ENCODE measurements at places on chromosomes 6 and 20. TPM values are rescaled to one million over a fixed set of nuclear protein-coding genes. Genes with fewer than 3 reads are reported as not detected.
A peak's percentile ranks its signal among the peaks of the same experiment; 100 is the strongest.

INSM1 gene
- total RNA-seq = 0.59 TPM

HLA-DQB2 gene
- not detected for total RNA-seq

DNA sequence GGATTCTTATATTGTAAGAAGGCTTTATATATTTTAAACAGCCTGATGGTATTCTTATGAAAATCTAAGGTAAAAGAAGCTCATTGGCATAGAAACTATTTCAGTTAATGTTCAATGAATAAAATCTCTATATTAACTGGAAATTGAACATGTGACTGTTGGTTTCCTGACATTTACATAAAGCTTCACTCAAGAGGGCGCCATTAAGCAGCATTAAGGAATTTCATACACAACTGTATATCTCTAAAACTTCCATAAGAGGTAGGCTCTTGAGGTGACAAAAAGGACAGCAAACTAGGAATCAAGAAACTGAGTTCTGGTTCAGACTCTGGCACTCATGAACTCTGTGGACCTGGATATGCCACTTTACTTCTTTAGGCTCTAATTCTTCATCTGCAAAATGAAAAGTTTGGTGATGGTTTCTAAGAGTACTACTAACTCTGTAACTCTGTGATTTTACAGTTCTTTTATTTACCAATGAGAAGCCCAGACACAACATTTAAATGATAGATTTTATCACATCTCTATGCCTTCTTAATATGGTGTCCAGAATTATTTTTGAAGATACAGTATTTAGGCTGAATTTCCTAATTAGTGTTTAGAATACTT is 147.5 kb downstream of the FLRT3 start:
- DNase-seq = no peak

- DNase-seq = peak; percentile 95
Observed at GRCh38 chr6:31652925-31653724, 664 bp upstream of the BAG6 start.

DNA sequence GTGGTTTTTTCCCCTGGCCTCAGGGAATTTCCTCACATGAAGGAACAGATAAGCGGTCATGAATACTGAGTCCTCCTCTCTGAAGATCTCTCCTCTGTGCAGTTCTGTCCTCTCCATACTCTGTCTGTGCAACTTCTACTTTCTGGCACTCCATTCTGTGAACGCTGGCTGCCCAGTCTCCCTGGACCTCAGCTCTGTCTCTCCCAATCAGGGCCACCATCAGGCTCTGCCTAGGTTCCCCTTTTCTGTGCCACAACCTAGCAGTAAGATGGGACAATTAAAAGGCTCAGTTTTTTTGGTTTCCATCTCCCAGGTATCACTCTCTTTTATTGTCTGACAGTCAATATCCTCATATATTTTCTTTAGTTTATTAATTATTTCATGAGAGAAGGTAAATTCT is 4.8 kb upstream of the ADGB start:
- no peak for DNase-seq

DNA sequence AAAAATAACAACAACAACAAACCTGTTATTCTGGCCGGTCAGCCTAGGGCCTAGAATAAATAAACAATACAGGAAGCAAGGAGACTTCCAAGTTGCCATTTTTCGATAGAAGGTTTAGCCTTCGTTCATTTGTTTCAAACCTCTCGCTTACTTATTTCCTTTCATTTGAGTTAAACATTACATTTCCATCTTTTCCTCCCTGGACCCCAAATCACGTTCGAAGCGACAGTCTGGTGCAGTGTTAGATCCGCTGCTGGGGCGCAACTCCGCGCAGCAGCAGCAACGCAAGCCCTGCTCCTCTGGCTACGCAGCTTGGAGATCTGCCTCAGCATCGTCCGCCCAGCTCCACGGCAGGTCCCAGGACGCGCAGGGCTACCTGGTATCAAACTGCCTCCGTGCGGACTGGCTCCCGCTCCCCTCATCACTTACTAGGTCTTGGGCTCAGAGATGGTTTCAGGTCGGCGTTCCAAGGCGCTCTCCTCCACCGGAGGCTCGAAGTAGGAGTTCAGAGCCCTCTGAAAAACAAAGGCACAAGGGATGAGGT is 530 bp downstream of the TDP2 start:
- DNase-seq = peak; percentile 45

DNA sequence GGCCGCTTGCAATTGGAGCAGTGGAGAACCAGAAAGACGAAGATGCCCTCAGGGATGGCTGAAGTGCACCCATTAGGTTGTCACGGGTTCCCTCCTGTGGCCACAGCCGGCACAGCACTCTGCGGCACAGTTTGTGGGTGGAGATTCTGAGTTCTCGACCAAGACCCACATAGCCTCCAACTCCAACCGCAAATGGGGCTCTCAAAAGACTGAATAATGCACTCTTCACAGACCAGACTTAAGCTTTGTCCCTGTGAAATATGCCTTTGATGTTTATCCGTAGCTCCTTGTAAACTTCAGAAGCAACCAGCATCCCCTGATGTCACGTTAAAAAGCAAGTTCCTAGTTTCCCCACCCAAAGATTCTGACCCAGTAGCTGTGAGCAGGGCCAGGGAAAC is 934 bp upstream of the CST9 start:
- peak; percentile 90 for DNase-seq

DNA sequence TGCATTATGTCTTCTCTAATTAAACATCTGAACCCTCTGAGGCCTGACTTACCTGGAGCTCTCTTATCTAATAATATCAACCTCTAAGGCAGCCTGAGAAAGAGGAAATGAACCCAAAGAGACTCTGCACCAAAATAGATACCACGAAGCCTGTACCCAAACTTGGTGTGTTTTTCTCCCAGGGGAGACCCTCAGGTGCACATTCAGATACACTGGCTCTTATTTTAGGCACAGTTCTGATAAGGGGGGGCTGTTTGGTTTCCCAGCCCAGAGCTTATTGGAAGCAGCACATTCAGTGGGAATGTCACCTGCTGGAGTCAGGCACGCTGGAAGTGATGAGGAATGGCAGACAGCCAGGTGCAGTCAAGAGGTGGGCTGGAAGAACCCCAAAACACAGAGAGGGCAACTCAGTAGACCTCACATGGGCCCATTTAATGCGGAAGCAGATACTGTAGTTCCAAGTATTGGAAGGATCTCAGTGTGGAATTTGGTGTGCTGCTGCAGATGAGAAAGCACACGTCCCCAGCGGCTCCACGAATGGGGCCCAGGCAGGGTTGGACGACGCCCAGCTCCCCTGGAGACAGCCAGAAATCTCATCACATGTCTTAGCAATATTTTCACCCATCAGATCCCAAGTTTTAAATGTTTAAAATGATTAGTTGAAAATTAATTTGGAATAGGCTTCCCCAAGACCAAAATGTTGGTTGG is 9.7 kb upstream of the CCR6 start:
- no peak for DNase-seq

DNA sequence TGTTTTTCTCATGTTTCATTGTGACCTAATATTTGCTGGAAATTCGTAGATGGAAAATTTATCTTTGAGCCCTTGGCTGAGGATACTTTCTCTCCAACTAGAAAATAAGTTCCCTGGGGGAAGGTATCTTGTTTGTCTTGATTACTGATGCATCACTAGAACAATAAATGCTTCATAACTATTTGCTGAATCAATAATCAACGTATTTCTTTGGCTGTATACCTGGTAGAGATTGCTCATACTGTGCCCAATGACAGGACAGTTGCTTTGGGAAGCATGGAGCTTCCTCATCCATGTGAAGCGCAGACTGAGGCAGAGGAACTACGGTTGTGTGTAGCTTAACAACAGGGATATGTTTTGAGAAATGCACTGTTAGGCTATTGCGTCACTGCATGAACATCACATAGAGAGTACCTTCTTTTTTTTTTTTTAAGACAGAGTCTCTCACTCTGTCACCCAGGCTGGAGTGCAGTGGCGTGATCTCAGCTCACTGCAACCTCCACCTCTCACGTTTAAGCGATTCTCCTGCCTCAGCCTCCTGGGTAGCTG is 34.2 kb upstream of the RPN2 start:
- no peak for DNase-seq

DNA sequence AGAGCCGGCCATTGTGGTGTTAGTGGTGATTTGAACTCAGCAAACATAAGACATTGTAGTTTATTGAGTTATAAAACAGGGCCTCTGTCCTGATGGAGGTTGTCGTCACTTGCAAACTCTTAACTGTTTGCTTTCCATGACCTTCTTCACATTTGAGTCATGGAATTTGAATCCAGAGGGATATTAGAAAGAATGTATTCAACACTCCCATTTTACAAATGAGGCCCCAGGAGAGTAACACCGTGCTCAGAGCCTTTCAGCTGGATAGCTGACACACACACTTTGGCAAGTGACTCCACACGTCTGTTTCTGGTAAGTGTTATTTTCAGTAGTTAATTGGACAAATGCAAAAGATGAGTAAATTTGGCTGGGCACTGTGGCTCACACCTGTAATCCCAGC is 72.4 kb upstream of the XRN2 start:
- DNase-seq = no peak

DNA sequence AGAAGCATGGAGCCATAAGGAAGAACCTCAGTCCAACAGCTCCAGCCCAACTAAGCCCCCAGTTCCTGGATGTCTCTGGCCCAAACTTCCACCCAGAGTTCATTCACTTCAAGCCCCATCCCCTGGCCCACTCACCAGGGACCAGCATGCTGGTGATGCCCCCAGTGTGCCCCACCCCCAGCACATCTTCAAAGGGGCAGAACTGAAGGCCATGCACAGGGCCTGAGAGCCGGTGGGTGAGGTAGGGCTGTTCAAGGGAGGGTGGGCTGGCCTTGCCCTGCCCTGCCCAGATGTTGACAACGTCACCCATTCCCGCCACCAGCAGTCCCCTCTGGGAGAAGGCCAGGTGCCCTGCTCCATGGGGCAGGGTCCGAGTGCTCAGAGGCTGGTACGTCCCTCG is 3.6 kb downstream of the B3GALT4 start:
- peak; percentile 30 for DNase-seq

GRCh38 chr20:49400410-49400809 is 82.1 kb downstream of the KCNB1 start:
- no peak for DNase-seq

DNA sequence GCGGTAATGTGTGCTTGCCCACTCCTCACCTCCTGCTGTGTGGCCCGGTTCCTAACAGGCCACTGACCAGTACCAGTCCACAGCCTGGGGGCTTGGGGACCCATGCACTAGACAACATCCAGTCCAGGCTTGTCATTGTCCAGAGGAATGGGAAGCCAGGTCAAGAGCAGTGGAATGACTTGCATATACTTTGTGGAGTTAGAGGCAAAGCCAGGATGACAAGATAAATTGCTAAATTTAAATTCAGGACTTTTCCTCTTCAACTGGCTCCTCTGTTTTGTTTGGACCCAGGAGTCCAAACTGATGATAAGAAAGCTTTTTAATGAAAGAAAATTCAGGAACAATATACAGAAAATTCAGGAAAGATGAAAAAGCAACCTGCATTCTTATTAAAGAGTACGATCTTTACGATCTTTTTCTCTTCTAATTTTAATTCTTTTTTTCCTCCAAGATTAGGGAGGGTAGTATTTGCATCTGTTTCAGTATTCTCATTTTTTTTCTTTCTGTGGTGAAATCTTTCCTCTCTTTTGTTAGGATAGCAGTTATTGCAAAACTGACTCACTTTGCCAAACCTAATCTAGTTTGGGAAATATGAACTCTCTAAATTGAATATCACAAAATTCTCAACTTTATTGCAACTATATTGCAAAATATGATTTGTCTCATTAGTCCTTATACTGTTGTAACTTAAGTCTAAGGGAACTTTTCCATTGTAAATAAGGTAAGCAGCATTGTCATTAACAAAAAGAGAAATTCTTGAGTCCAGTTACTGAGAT is 48.2 kb downstream of the DCBLD1 start:
- DNase-seq = no peak

DNA sequence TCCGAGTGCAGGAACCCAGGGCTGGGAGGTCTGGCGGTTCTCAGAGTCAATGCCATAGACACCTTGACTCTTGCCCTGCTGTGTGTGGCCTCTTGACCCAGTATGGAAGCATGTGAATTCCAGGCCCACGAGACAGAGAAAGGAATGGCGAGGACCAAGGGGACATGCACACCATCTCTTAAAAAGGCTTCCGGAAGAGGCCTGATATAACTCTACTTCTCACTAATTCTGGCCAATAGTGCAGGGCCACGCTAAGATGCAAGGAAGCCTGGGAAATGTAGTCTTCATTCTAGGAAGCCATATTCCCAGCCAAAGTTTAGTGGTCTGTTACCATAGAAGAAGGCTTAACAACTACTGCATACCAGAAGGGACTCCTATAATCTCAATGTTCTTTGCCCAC is 177.0 kb upstream of the KCNG1 start:
- peak; percentile 26 for DNase-seq

All from H7 (cell line).